ENCODE measurements at places on chromosomes 6 and 20.

GRCh38 chr20:46357030-46357514 is 48.8 kb upstream of the CDH22 start:
- no peak for DNase-seq

DNA sequence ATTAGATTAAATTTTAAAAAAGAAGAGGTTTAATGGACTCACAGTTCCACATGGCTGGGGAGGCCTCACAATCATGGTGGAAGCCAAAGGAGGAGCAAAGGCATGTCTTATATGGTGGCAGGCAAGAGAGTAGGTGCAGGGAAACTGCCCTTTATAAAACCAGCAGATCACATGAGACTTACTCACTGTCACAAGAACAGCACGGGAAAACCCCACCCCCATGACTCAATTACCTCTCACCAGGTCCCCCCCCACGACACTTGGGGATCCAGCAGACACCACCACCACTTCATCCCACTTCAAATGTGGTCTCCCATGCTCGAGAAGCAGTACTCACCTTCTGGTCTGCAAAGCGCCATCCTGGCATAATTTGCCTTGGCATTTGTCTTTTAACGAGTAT is 24.6 kb downstream of the MTFR2 start:
- DNase-seq, result no peak

DNA sequence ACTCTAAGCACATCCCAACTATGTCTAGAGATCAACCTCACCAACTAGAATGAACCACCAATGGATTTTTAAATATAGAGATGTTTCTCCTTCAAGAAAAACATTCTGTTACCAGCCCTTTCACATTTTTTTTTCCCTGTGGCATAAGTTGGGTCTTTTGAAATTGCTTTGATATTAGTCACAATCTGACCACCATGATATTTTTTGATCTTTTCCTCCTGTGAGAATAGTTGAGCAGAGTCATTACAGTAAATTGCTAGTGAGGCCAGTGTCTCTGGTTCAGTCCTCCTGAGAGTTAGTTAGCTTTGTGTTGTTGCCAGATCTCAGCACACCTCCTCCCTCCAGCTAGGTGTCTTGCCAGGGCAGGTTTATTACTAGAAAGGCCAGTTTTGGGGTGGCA is 79.7 kb upstream of the MYLIP start:
- no peak for DNase-seq

- DNase-seq, result no peak
Observed at GRCh38 chr20:53402233-53403005, 191.2 kb downstream of the ZNF217 start.

- no peak for DNase-seq
Observed at GRCh38 chr6:13903364-13903763, 21.4 kb upstream of the RNF182 start.

DNA sequence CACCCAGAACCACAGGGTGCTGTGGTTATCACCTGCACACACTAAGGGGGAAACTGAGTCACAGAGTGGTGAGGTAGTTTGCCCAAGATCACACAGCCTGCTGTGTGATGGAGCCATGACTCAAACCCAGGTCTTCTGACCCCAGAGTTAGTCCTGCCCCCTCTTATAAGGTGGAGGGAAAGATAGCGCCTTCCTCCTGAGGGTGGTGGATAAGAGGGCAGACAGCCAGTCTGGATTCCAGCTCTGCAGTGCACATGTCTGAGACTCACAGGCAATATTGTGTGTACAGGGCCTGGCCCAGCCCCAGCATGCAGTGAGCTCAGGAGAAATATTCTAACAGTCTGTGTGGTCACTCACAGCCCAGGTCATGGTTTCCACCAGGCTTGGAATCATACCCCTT is 393.7 kb downstream of the CDH4 start:
- no peak for DNase-seq

- no peak for DNase-seq
Observed at GRCh38 chr20:49737260-49737659, 23.6 kb upstream of the B4GALT5 start.

DNA sequence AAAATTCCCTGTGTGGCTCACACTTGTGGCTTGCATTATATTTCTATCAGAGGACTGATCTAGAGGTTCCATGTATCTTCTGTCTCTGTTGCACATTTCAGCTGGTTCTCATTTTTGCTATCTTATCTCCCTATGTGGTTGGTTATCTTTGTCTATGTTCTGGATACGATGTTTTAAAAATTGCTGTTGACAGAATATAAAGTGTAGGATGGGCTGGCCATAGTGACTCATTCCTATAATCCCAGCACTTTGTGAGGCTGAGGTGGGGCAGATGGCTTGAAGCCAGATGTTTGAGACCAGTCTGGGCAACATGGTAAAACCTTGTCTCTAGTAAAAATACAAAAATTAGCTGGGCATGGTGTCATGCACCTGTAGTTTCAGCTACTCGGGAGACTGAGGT is 9.9 kb upstream of the ULBP3 start:
- no peak for DNase-seq

GRCh38 chr6:80468398-80468797 is 361.9 kb downstream of the BCKDHB start:
- no peak for DNase-seq

DNA sequence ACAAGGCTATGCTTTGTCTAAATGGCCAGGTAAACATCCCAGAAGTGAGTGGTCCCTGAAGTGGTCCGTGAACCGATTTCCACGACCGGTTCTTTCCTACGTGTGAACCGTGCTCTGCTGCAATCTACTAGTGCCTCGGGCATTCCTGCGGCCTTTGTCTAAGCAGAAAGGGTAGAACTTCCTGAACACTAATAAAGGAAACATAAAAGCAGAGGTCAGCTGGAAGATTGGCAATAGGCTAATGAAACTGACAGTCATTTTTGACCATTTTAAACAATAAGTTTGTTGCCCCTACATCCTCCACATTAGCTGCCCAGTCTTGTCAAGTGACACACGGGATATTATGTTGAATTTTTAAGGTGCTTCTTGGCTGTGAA is 410.0 kb downstream of the PLCB1 start:
- DNase-seq, result no peak

- no peak for DNase-seq
Observed at GRCh38 chr6:145427232-145427631, 308.1 kb downstream of the EPM2A start.

- no peak for DNase-seq
Observed at GRCh38 chr6:48736501-48737206, 625.7 kb upstream of the PTCHD4 start.

DNA sequence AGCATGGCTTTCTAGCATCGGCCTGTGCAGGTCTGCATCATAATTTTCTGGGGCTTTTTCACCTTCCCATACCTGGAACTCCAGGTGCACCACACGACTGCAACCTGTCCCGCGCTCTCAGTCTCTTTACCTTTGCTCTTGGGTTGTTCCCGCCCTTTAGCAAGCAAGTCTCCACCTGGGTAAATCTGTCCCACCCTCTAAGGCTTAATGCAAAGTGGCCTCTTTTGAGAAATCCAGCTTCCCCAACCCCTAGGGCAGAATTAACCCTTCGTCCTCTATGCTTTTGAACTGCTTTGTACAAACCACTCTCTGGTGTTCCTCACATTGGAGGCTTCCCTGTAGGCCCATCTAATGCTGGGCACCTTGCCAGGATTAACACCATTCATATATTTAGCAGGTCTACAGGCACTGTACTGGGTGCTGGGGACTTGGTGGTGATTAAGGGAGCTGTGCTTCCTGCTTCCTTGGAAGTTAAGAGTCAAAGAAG is 2.8 kb downstream of the ITPR3 start:
- no peak for DNase-seq

GRCh38 chr6:151695156-151695555 is 112.3 kb upstream of the ESR1 start:
- no peak for DNase-seq

DNA sequence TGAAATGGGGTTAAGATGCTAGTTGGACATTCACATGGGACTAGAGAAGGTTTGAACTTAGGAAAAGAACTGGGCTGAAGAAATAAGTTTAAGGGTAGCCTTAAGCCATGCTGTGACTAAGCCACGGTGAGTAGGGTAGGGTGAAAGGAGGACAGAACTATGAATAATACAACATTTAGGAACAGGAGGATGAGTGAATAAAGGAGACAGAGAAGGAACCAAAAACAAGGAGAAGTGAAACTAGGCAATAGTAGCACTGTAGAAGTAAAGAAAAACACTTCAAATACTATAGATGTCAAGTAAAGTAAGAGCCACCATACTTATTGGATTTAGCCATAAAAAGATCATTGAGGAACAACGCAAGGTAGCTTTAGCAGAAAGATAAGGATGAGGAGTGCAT is 111.2 kb downstream of the KCNQ5 start:
- DNase-seq, result no peak

DNA sequence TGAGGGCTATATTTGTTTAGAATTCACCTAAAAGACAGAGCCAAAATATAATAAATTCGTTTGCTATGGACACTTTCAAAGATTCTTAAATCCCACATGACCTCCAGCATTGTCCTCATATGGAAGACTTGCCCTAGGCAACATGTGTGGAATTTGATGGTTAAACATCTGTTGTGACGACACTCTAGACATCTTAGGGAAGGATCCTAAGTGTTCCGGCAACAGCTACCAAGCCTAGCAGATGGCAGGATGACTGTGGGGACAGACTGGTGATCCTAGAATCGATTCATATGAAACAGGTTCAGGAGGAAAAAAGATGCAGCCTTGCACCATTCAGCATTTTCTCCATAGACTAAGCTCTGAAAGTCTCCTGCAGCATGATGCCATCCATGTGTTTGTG is 77.6 kb upstream of the BACH2 start:
- no peak for DNase-seq

GRCh38 chr6:26180346-26180745 is 93.1 kb downstream of the HFE start:
- no peak for DNase-seq

- DNase-seq, result no peak
Observed at GRCh38 chr6:112691289-112691688, 344.2 kb downstream of the RFPL4B start.

DNA sequence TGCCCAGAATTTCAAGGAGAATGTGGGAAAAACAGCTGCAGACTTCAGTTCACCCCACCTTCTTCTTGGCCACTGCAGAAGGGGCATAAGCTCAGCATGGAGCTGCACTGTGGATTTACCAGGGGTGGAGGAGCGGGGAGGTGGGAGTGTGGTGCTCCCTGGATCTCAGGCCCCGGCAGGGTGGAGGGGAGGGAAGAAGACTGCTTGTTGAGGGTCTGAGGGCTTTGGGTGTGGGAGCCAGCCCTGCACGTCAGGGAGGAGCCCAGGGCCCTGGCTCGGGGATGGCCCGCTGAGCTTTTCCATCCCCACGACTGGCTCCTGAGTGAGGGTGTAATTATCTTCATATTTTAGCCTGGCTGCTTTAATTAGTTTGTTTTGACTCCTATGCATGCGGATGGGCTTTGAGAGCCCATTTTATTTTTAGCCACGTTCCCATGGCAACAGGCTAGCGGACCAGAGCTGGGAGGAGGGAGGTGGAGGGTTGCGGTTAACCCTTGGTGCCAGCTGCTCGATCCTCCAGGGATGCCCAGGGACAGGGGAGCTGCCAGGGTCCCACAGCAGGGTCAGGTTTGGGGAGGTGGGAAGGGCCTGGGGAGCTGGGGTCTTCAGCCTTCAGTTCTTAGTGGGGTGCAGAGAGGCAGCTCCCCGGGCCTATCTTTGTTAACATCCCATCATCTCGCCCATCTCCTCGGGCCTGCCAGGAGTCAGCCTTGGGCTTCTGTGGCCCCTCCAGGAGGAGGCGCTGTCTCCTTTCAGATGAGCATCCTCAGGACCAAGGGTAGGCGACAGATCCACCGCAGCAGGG is 68.2 kb downstream of the RAB44 start:
- DNase-seq, result peak; percentile 89

DNA sequence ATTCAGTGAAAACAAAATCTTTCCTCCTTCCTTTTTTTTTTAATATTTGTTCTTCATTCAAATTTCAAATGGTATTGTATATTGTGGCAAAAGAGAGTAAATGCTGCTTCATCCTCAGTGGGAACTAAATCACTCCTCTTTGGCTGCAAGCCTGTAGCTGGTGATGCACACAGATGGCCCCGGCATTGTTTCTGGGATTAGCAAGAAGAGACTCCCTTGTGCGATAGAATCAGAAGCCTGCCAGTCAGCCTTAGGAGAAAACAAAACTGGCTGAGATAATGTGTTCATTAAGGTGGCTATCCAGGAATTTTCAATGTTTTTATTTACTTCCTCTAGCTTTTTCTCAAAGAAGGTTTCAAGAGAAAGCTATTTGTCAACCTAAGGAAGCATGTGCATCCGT is 20.7 kb upstream of the ELOVL2 start:
- DNase-seq, result no peak

DNA sequence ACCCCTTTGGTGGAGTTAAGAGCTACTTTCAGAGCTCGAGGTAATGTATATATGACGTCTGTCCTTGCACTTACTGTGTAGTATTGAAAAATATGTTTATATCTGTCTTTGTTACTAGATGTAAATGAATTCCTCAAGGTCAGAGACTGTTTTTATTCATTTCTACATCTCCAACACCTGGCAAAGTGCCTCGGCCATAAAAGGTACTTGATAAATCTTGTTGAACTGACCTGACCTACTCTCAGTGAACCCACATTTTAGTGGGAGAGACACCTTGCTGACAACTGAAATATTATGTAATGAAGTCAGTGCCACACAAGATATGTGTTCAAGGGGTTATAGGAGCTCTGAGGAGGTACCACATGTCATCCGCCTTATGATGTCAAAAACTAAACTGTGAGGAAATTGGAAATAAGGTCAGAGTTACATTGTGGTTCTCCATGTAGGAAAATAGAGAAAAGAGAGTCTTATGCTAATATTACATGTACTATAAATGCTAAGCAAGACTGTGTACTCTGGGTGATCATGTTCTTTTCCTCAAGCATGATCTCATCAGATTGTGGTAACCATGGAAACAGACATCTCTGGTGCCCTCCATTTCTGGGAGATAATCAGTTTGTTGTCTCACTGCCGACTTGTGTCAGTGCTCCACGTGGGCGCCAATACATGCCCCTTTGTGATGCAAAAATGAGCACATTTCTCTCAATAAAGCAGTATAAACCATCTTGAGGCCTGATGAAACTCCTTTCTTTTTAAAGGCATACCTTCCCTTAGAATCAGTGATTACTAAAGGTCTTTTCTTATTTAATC is 5.7 kb upstream of the TMEM30A start:
- DNase-seq, result no peak

DNA sequence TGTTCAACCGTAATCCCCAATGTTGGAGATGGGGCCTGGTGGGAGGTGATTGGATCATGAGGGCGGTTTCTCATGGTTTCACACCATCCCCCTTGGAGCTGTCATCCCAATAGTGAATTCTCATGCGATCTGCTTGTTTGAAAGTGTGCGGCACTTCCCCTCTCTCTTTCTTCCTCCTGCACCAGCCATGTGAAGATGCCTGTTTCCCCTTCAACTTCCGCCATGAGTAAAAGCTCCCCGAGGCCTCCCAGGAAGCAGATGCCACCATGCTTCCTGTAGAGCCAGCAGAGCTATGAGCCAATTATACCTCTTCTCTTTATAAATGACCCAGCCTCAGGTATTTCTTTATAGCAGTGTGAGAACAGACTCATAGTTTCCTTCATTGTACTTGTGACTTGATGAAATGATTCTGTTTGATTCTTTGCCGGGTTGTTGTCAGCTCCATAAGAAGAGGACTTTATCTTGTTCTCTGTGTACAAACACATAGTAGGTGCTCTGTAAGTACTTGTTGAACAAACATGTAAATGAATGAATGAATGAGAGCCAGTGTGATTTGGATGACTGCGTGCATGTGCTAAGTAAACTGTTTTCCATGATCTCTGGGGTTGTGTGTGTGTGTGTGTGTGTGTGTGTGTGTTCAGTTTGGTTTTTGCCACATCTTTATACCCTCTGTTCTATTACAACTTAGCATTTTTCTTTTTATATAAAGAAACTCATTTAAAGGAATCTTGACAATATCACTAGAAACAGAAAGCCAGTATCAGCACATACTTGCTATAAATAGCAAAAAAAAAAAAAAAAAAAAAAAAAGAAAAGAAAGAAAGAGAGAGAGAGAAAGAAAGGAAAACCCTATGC is 22.5 kb upstream of the PTGIS start:
- no peak for DNase-seq
